ENCODE measurements at places on chromosomes 5 and 9.

DNA sequence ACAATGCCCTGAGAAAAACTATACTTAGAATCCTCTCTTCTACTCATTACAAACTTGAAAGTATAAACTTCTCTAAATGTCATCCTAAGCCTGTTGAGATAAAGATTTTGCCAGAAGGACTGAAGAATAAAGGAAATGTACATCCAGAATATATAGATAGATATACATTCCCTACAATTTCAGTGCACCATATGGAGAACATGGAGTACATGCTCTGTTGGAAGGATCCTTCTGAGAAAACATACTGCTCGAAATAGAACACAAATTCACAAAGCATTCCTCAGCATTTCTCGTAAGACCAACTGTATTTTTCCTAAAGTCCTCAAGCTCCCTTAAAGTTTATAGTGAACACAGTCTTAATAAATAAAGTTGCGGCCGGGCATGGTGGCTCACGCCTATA is 69.7 kb upstream of the RASA1 start:
- DNase-seq = no peak

DNA sequence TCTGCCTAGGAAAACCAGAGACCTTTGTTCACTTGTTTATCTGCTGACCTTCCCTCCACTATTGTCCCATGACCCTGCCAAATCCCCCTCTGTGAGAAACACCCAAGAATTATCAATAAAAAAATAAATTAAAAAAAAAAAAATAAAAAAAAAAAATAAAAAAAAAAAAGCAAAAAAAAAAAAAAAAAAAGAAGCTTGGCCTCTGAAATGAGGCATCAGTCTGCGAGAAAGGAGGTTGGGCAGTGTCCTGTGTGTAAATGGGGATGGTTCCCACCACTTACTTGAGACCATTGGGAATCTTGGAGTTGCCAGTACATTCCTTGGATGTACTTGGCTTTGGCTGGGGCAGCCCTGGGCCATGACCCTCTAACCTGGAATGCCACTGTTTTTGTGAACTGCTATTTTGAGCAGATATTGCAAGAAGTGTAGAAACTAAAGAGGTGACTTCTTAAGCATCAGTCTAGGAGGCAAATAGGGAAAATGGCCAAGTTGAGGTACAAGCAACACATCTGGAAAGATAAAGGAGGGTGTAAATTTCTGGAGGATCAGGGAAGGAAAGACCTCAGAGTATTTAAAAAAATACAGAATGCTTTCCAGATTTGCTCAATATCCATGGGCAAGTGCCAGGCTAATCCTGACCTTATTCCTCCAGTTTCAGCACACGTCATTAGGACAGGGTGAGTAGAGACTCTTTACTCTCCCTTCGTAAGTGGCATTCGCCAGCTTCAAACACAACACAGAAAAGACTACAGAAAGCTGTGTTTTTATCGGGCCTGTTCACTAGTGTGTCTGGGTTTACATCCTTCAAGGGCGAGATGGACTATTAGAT is 58.1 kb downstream of the HSPA4 start:
- no peak for DNase-seq

- no peak for DNase-seq
These were observed 105.8 kb upstream of the SPATA31D4 start for GRCh38 chr9:81822301-81822865.

GRCh38 chr9:19631181-19631580 is 157.7 kb downstream of the SLC24A2 start:
- no peak for DNase-seq

DNA sequence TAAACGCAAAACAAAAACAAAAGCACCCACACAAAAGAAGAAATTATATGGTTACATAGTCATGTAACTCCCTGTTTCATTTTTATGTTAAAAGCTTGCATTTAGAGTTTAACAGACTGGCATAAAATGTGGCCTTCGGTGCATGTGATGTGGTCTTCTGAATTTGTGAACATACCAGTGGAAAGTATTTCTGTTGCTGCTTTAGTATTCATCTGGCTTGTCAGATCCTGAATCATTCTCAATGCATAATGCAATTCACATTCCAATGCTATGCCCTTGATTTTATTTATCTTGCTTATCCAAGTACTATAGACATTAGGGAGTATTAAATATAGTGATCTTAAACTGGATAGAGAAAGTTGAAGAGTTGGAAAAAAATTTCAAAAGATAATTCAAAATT is 740.2 kb upstream of the ZNF608 start:
- DNase-seq = peak; percentile 29

GRCh38 chr9:97889941-97890887 is 32.1 kb downstream of the TRMO start:
- DNase-seq = no peak

DNA sequence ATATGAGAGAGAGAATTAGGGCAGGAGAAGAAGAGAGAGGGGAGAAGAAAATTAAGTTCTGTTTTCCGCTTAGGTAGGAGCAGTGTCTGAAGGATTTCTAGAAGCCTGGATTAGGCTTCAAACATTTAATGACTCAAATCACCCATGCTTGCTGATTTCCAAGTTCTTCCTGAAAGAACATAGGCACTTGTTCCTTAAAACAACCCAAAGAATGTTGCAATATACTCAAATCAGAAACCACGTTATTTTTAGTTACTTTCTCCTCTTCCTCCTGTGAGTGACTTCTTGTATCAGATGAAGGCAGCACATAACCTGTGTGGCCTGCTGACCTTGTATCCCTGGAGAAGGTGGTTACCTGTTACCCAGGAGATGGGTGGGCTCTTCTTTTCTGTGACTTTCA is 351.5 kb upstream of the KLF4 start:
- DNase-seq = no peak

DNA sequence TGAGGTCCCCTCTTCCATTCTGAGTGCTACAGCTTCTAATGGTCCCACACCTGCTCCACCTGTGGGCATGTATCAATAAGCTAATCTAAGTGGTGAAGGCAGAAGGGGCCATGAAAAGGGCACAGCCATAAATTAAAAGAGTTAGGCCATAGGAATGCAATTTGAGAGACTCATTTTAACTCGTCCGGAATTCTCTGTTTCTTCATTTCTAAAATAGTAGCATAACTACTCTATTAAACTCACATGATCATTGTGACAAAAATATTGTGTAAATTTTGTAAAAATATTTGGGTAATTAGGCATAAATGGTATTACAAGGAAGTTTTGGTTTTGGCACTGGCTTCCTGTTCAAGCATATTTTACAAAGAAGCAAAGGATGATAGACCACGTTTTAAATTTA is 103.1 kb upstream of the TXNDC8 start:
- DNase-seq = no peak

GRCh38 chr9:34310215-34310614 is 18.9 kb downstream of the KIF24 start:
- no peak for DNase-seq

- no peak for DNase-seq
These were observed 1.2 kb downstream of the SCAMP1 start for GRCh38 chr5:78361631-78361993.

DNA sequence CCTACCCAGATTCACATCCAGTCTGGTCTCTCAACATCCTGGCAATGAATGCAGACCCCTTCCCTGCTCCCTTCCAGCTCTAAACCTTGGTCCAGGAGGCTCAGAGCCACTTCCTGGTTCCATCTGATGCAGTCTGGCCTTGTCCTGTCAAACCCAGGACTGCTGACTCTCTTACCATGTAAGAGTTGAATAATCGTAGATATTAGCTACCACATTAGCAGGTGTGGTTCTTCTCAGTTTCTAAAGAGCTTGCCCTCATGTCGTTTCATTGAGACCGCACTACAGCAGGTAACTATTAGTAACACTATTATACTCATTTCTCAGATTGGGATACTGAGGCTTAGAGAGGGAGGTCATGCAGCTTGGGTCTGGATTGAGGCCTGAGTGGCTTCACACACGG is 133.3 kb downstream of the BOD1 start:
- DNase-seq = no peak

DNA sequence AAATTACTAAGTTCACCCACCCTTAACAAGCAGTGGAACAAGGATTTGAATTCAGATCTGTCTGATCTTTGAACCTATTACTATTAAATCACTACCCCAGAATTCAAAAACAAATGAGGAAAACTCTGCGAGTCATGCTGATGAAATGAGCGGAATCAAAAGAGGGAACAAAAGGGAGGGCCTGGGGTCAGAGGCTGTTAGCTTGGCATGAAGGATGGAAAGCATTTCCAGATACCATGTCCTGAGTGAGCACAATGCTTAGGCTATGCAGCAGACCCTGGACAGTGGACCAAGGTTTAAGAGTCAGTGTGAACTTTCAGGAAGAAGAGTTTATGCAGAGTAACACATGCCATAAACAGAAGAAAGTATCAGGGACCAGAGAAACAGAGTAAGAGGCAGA is 30.5 kb downstream of the GRIA1 start:
- no peak for DNase-seq

- peak; percentile 25 for DNase-seq
These were observed 150.6 kb downstream of the ERCC6L2 start for GRCh38 chr9:96025995-96026602.

GRCh38 chr9:5518171-5518936 is 8.0 kb downstream of the PDCD1LG2 start:
- no peak for DNase-seq

DNA sequence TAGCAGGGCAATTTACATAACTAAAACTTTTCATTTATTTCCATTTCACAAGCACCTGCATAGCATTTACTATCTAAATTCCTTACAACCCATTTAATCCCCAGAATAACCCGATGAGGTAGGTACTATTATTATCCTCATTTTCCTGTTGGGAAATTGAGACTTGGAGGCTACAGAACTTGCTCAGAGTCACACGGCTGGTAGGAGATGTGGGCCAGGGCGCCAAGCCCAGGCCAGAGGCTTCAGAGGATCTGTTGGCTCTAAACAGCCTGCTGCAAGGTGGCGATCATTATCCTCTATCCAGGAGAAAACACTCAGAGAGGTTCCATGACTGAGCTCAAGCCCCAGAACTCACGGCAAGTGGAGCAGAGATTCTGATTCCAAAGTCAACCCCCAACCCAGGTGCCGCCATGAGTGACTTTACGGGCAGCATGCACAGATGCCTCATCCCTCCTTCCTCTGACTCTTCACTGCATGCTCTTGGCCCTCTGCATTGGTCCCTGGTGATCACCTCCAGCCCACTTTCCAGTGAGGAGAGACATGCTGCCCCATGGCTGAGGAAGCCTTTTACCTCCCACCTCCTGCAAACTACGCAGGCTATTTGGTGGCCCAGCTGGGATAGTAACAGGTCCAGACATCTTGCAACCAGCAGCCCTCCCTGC is 168.4 kb upstream of the FSTL4 start:
- no peak for DNase-seq

GRCh38 chr9:131197160-131197911 is 72.0 kb downstream of the NUP214 start:
- DNase-seq = no peak

- no peak for DNase-seq
These were observed 18.7 kb downstream of the SPRY4 start for GRCh38 chr5:142306077-142306502.

DNA sequence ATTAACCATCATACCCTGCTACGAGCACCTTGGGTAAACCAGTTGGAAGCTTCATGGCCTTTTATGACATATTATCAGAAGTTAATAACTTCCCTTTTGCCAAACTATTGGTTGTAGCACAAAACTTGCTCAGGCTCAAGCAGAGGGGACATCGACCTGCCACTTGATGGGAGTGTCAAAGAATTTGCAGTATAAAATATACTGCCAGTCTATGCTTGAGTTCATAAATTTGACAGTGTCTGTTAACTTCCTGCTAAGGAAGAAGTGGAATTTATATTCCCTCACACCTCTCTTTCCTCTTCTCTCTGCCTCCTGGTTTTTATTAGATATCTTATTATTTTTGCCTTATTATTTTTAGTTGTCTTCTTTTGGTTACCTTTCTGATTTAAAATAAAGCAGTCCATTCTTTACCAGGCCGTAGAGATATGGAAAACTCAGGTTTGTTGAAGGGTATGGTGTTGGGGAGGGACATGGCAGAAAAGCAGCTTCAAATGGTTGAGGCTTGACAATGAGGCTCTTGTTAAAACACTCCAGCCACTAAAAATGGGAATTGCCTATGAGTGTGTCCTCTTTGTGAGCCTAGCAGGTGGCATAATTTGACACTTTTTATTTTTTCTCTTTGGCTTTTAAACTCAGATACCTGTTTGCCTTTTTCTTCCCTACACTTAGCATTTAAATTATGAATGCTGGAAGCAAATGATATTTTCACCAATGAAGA is 298.0 kb downstream of the DOCK8 start:
- no peak for DNase-seq

DNA sequence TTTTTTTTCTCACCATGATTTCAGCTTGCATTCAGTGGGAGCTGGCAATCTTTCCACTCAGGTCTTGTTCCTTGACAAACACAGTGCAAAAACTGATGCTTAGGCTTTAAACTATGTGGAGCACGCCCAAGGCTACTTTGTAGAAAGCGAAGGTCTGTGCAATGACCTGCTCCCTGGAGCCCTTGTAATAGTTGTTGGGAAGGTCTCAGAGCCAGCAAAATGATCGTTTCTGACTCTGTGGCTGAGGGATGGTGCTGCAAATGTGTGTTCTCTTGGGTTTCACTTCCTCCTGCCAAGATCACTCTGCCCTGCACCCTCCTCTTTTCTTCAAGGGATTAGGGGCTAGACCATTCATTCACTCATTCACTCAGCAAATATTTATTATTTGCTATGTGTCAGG is 249.7 kb upstream of the MAP3K1 start:
- peak; percentile 20 for DNase-seq
